Stimulated activated CD8-positive, alpha-beta memory T cell treated with anti-CD3 and anti-CD28 coated beads, Interleukin-7, amount 100 ng/mL, for 1 hour (primary cell): ENCODE measurements at places on chromosomes 2 and 18.

DNA sequence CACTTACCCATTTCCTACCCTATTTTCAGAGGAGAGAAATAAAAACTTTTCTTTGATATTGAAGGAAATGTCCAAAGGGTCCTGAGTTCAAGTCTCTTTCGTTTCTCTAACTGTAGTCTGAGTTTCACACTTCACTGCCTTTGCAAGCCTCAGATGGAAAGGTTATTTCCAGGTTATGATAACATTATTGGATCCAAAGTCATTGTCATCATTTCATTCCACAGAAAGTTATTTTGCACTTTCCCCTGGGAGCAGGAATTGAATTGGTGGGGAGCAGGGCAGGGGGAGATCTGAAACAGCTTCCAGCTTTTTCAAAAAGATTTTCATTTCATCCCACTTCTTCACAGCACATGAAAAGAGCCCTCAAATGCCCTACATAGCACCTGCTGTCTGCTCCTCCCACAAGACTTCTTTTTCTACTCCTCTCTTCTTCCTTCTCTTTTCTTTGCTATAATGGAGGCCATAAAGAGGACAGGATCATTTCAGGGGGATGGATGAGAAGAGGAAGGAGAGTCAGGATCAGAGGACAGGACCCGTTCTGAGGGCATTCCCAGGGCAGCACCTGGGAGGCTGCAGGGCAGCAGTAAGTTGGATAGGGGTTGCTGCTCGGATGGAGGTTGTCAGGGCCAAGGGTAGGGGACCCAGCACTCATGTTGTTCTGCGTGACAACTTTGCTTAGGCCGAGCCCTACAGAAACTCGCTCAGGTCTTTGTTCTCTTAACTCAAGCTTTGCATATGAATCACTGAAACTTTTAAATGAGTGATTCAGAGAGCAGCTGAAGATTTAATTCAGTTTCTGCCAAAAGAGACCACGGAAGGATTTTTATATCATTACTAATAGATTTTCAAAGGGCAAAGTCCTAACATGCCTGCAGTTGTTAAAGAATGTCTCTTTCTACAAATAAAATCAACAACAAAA is 11.4 kb upstream of the GALNT5 start:
- DNase-seq, result no peak

- no peak for DNase-seq
Observed at GRCh38 chr18:44803019-44803650, 122.4 kb downstream of the SETBP1 start.

- no peak for DNase-seq
Observed at GRCh38 chr18:49565612-49566011, 3.8 kb downstream of the LIPG start.

DNA sequence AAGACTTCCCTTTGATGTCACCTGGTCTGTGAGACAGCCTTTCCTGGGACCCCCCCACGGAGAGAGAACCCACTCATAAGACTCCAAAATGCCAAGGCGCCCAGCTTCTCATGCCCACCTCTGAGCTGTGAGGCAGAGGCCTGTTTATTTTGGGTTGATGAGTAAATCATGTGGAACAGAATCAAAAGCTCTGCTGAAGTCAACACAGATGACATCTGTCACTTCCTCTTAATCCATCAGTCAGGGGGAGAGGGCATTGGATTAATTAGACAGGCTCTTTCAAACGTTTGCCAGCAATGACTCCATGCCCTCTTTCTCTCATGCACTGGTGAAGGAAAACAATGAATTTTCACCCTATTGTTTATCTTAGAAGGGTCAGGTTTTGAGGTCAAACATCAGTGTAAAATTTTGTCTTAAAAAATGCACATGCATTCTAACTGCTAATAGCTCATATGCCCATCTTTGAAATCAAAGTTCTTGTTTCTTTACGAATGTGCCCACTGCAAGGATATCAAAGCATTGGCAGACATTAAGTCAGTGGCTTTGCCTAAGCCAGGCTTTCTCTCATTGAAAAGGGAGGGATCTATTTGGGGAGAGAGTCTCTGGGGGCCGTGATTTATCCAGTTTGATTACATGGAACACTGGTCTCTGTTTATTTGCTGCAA is 184.1 kb downstream of the ACKR3 start:
- DNase-seq, result no peak

- no peak for DNase-seq
Observed at GRCh38 chr2:85163675-85164074, 30.5 kb downstream of the TCF7L1 start.

- DNase-seq, result no peak
Observed at GRCh38 chr18:59520562-59521355, 161.7 kb upstream of the LMAN1 start.
